ENCODE measurements at places on chromosomes 3 and 15. TPM values are rescaled to one million over a fixed set of nuclear protein-coding genes. Genes with fewer than 3 reads are reported as not detected.

Gene SELENOK
- 21.4 TPM for total RNA-seq

DNA sequence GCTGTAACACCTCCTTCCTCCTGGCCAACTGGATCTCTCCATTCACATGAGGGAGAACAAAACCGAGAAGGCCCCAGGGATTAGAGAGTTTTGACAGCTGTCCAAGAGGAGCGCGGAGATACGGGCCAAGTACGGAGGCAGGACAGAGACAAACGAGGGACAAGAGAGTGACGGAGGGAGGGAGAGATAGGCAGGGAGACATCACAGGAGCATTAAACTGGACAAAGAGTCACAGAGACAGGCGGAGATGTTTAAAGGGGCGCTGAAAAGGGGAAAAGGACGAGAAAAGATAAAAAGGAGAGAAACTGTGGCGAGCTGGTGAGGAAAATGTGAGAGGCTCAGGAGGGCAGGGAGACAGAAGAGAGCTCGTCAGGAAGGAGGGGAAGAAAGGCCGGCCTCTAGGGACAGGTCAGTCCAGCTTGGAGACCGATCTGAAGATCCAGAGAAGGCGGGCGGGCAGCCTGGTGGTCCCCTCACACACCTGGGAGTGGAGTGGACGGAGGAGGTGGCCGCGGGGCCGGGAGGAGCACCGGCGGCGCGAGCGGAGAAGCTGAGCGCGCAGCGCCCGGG lies 40.5 kb upstream of the ROPN1 start:
- peak; percentile 54 for DNase-seq

Gene GABRB3
- total RNA-seq: 119 TPM

DNA sequence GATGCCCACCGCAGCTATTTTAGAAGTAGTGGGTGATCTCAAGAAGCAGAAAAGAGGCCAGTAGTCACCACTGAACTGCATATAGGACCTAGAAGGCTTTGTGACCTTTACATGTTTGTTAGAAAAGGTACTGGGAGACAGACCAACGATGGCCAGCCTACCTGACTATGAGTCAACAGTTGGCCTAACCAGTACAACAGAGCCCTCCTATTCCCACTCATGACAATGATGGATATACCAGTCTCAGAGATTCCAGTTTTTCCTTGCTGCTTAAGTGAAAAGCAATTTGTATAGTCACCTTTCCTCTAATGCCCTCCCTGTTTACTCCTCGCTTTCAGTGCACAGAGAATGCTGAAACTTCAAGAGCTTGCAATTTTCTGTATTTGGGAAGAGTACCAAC lies 86.6 kb upstream of the PPIB start:
- DNase-seq: no peak

DNA sequence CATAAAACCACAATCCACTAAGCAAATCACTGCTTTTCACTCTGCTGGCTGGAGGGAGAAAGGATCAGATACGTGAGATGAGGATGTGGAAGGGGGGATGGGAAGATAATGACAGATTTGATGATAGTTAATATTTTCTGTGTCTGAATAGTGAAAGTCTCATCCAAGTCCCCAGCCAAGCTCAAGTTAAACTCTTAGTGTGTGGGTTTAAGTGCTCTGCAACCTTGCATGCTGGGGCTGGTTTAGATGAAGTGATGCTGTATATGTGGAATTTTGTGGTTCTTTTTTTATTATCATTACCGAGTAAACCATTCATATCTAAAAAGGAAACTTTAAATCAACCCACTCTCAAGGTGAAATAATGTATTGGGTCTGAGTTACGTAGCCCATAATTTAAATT lies 111.0 kb downstream of the TPRG1 start:
- DNase-seq: no peak

- no peak for DNase-seq
These were observed 68.4 kb downstream of the TLE3 start for GRCh38 chr15:70029297-70029701.

Gene ERC2
- 12.2 TPM for total RNA-seq

- no peak for DNase-seq
These were observed 213.9 kb upstream of the SLC2A2 start for GRCh38 chr3:171240504-171240835.
